ENCODE measurements at places on chromosomes 13 and 19.

- DNase-seq = peak; percentile 37
- H3K4me1 ChIP-seq = peaks cover 14% of the 10 kb centered on the region
- H3K4me3 ChIP-seq = peak overlapping the region; percentile 8
- H3K27ac ChIP-seq = peak overlapping the region; percentile 50
- H3K27me3 ChIP-seq = no peaks in the 10 kb centered on the region
These were observed 115.4 kb downstream of the ABCC4 start for GRCh38 chr13:95185851-95186250.

- H3K36me3 ChIP-seq = no peaks in the 10 kb centered on the region
- no peaks in the 10 kb centered on the region for H3K4me1 ChIP-seq
- H3K4me3 ChIP-seq = no peak overlapping the region
- H3K27me3 ChIP-seq = no peaks in the 10 kb centered on the region
These were observed 639.0 kb upstream of the PRR20A start for GRCh38 chr13:56501750-56502149.

DNA sequence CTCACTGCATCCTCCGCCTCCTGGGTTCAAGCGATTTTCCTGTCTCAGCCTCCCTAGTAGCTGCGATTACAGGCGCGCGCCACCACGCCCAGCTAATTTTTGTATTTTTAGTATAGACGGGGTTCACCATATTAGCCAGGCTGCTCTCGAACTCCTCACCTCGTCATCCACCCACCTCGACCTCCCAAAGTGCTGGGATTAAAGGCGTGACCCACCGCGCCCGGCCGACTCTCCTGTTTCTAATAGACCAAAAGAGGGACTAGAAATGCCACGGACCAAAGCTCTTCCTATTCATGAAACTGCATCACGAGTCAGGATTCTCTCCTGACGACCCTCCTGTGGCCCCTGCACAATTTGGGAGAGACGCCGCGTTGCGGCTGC, 563 bp downstream of the ZNF43 start:
- peak overlapping the region; percentile 85 for H3K27ac ChIP-seq
- DNase-seq = no peak
- H3K36me3 ChIP-seq = no peaks in the 10 kb centered on the region
- H3K27me3 ChIP-seq = no peaks in the 10 kb centered on the region
- H3K4me3 ChIP-seq = peak overlapping the region; percentile 95

GRCh38 chr19:633786-634639, 676 bp upstream of the POLRMT start:
- H3K36me3 ChIP-seq = peaks cover 6% of the 10 kb centered on the region
- H3K4me1 ChIP-seq = peaks cover 23% of the 10 kb centered on the region
- H3K27ac ChIP-seq = peak overlapping the region; percentile 78

- no peaks in the 10 kb centered on the region for H3K27me3 ChIP-seq
- no peaks in the 10 kb centered on the region for H3K36me3 ChIP-seq
- H3K4me3 ChIP-seq = no peak overlapping the region
- no peaks in the 10 kb centered on the region for H3K4me1 ChIP-seq
- no peak overlapping the region for H3K27ac ChIP-seq
These were observed 178.3 kb downstream of the STK24 start for GRCh38 chr13:98398581-98398980.

DNA sequence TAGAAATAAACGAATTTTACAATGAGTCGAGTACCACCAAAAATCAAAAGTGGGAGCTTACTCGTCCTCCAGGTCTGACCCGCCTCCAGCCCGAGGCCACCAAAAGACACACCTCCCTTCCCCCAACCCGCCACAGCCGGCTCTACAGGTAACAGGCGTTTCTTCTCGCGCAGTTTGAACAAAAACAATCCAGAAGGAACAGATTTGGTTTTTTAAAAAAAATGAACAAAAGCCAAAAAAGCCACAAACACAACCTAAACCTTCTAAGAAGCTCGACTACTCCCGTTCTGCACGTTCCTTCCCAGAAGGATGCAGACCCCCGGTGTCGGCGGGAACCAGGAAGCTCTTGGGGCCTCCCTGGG, 671 bp downstream of the ZDHHC20 start:
- H3K27ac ChIP-seq = peak overlapping the region; percentile 87
- DNase-seq = peak; percentile 31
- no peaks in the 10 kb centered on the region for H3K36me3 ChIP-seq
- no peaks in the 10 kb centered on the region for H3K4me1 ChIP-seq
- H3K27me3 ChIP-seq = no peaks in the 10 kb centered on the region
- peak overlapping the region; percentile 99 for H3K4me3 ChIP-seq

- peak overlapping the region; percentile 97 for H3K4me3 ChIP-seq
- H3K36me3 ChIP-seq = no peaks in the 10 kb centered on the region
- no peak for DNase-seq
- peak overlapping the region; percentile 99 for H3K27ac ChIP-seq
- H3K27me3 ChIP-seq = no peaks in the 10 kb centered on the region
- H3K4me1 ChIP-seq = peaks cover 17% of the 10 kb centered on the region
These were observed 749 bp upstream of the PAN3 start for GRCh38 chr13:28137596-28137995.

DNA sequence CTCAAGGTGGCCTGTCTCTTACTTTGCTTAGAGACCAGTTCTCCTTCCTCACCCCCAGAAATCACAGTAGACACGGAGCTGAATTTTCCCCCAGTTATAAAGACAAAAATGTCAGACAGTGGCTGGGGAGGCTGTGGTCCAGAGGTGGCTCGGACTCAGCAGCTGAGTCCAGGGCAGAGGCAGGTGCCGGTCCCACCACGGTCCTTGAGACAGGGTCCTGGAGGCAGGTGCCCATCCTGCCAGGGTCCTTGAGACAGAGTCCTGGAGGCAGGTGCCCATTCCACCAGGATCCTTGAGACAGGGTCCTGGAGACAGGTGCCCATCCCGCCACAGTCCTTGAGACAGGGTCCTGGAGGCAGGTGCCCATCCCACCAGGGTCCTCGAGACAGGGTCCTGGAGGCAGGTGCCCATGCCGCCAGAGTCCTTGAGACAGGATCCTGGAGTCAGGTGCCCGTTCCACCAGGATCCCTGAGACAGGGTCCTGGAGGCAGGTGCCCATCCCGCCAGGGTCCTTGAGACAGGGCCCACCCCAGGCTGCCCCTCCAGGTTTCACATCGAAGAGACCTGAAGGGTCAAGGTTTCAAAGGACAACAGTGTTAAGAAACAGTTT, 23.1 kb downstream of the PEPD start:
- no peaks in the 10 kb centered on the region for H3K4me1 ChIP-seq
- H3K36me3 ChIP-seq = peaks cover 15% of the 10 kb centered on the region
- no peaks in the 10 kb centered on the region for H3K27me3 ChIP-seq
- DNase-seq = no peak
- H3K4me3 ChIP-seq = no peak overlapping the region

All from effector memory CD4-positive, alpha-beta T cell (primary cell).